ENCODE measurements at places on chromosomes 5 and 9.

DNA sequence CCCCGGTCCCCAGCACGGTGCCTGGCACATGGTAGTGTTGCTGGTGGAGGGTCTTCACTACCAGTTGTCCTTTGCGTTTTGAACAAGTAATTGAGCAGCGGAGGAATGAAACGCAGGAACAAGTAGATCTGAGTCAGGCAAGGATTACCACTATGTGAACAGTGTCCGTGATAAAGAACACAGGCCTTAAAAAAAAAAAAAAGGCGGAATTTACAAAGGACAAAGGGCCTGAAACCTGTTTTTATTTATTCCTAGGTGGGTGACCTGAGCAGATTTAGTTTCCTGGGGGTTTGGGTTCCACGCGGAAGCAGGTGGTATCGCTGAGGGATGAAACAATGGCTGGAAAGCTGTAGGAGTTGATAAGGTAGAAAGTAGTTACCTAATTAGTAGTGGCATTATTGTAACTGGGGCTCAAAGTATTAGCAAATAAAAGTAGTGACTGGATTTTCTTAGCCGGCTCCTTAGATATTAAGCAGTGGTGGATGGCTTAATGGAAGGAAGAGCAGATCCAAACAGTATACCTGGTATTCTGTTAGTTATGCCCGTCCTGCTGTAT, 1.1 kb downstream of the RUSC2 start:
- DNase-seq: no peak

GRCh38 chr5:136560126-136560525, 194.8 kb upstream of the TRPC7 start:
- no peak for DNase-seq

DNA sequence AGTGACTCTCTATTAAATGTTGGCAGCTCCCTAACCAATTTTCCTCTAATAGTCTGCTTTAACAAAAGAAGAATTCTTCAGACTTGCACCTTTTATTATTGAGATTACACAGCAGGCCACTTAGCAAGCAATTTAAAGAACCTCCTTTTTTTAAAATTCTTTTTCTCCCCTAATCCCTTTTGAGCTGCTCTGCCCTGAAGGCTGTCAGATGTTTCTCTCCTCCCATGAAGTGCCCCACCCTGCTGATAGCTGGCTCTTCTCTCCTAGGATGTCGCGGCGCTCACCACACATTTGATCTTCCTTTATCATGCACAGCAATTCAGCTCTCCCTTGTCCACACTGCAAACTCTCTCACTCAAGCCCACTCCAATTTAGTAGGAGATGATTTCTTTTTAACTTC, 1471.1 kb upstream of the ACO1 start:
- DNase-seq: no peak

GRCh38 chr5:52807723-52808122, 20.0 kb downstream of the ITGA1 start:
- no peak for DNase-seq

DNA sequence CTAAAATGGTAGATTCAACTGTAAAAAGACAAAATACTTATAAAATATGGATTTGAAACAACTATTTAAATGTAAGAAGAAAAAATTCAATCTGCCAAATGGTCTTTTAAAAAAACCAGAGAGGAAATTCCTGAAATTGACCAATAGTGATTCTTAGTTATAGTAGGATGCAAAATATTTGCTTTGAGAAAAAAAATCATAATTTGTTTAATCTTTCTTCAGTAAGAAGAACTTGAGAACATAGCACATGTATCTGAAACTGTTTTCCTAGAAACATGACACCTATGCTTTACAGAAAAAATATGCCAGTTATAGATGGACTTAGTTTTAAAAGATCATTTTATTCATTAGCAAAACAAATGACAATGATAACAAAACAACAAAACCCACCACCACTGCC, 186.9 kb upstream of the CD180 start:
- DNase-seq: no peak

GRCh38 chr9:4743131-4743875, 2.3 kb upstream of the AK3 start:
- DNase-seq: no peak

DNA sequence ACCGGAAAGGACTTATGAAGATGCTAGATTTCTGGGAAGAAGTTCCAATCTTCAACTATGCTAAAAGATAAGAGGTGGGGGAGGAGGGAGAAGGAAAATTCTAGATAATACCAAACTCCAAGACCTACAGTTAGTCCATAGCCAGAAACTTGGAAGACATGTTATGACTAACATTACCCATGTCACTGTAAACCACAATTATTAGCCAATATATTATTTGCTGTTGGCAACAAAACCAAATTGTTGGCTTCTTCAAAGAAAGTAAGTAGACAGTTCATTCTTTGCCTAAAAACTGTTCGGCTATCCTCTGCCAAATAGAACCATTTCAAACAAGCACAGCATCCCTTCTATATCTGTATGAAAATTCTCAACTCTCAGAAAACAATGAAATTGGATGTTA, 25.1 kb downstream of the PRLR start:
- no peak for DNase-seq

DNA sequence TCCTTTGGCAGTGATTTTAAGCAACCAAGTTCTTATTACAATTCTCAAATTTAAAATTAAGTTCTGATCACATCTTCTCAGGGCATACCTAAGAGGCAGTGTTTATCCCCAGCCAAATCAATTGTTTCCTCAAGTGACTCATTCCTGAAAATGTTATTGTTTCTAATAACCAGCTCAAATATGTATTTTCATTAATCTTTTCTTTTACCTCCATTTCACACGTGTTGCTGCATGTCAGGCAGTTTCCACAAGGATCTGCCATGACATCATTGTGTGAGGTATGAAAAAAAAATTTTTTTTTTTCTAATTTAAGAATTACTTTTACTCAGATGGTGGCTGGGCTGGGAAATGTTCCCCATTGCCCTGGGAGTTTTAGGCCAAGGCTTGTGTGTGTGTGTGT, 113.0 kb upstream of the NTRK2 start:
- no peak for DNase-seq

- DNase-seq: no peak
Observed at GRCh38 chr9:127633216-127633862, 21.3 kb downstream of the STXBP1 start.

Data from stimulated activated CD8-positive, alpha-beta memory T cell treated with anti-CD3 and anti-CD28 coated beads, Interleukin-7, amount 100 ng/mL, for 1 hour (primary cell).